Stimulated activated CD4-positive, alpha-beta T cell treated with anti-CD3 and anti-CD28 coated beads, Interleukin-1b, Interleukin-23, amount 100 ng/mL, for 48 hours (primary cell): ENCODE measurements at places on chromosomes 16 and 17.

GRCh38 chr17:50354776-50355175 lies 8.8 kb downstream of the XYLT2 start:
- no peak for DNase-seq

GRCh38 chr17:6700948-6701307 lies 12.2 kb downstream of the SLC13A5 start:
- no peak for DNase-seq

GRCh38 chr17:9684955-9685621 lies 39.8 kb downstream of the USP43 start:
- DNase-seq: no peak

DNA sequence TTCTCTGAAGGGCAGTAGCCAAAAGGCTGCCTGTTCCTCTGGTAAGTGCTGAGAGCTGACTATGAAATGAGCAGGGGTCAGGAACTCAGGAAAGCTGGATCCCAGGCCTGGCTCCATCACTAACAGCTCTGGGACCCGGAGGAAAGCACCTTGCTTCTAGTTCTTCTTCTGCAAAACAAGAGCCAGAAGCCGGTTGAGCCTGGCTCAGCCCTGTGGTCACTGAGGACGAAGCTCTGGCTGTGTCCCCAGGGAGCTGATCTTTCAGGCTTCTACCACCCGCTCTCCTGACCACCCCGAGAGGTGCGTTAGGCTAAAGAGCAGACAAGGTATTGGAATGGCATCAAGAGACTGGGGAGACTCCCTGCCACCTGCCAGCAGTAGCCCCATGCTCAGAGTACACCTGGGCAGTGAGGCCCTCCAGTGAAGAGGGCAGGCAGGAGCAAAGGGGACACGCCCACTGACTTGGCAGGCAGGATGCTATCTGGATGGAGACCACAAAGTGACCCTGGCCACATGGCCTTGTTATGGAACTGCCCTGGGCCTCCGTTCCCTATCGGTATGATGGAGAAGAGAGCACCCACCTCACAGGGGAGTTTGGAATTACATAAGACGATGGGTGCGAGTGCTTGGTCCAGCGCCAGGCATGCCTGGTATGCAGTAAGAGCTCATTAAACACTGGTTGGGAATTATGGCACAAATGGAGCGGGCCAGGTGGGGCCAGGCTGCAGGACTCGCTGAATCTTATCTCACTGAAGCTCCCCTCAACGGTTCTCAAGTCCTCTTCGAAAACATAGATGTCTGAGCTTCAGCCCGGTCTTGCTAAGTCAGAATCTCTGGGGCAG lies 61.4 kb downstream of the COG7 start:
- DNase-seq: no peak

DNA sequence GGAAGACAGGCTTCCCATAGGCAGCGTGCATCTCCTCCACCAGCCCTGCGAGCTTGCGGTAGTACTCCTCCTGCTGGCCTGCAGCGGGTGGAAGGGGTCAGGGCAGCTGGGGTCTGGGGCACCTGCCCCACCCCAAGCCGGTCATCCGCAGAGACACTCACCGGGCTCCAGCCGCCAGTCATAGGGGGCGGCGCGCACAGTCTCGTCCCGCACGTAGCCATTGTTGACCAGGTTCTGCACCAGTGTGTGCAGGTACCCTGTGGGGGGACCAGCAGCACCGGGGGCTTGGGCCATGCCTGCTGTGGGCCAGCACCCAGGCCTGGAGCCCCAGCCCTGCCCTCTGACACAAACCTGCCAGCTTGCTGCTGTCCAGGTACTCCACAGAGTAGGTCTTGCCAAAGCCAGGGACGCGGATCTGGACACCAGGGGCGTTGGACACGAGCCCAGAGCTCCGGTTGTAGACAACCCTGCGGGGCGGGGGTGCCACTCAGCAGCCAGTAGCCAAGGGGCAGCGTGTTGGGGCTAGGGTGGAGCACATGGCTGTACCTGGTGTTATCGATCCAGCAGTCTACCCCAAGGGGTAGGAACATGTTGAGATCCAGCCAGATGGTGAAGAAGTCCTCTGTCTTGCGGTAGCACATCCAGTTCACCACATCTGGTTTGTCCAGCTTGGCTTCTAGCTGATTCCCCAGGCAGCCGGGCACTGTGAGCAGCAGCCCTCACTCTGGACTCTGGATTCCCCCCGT lies 1.2 kb downstream of the LCAT start:
- no peak for DNase-seq

DNA sequence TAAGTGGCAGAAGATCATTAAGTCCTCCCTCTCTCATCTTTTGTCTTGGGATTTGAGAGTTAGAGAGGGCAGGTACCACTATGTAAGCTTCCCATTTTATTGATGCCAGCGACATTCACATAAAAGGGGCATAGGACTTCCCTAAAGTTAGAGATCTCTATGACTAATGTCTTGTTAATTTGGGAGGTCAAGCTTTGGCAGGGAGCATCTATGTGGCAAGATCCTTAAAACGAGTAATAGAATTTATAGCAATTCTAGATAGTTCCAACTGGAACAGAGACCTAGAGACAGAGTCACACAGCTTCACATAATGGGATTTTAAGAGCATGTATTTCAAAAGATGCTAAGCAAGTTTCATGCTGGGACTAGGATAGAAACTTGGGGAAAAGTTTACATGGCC lies 308.0 kb downstream of the MAP2K6 start:
- DNase-seq: no peak

DNA sequence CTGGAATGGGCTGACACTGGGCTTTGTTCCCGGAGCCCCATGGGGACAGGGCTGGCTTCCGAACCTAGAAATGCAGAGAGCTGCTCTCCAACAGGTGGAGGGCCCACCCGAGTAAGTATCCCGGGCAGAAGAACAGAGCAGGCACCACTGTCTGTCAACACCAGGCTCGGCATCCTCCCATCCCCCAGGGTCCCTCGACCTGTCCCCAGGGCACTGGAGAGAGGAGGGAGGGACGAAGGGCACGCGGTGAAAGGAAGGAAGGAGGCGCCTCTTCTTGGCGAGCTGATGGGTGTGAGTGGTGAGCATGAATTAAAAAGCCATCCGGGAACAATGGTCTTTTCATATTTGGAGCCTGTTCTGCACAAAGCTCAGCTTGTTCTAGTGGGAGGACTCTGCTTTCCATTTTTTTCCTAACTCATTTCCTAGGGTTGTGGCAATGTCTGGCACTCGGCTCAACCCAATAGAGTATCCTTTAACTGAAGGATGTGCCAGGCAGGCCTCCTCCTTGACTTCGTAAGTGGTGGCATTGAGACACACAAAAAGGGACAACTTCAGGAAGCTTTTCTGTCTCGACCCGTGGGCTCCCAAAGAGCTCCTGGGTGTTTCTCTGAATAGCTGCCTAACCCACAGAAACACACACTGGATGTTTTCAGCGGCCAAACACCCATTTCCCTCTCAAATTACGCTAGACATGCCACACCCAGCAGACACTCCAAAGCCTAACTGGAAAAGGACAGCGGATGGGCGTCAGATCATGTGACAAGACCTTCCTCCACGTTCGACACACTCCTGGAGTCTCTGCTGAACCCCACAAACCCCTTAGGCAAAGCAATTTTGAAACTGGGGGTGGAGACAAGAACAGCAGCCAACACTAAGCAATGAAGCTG lies 47.7 kb downstream of the ZFHX3 start:
- DNase-seq: no peak

- no peak for DNase-seq
Observed at GRCh38 chr17:4721203-4722135, 9.8 kb upstream of the MED11 start.

DNA sequence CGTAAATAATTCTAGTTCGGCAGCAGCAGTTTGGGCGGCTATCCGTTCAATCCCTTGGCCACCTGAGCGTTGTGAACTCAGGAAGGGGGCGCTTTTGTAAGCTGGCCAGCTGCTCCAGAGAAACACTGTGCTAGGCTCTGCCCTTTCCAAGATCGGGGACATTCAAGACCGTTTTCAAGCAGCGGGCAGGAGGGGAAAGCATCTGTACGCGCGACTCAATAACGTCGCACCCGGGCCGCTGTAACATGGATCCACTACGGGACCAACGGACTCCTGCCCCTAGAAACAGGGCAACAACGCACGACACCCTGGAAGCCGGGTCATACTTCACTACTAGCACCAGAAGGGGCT lies 463 bp downstream of the TOP2A start:
- DNase-seq: no peak

DNA sequence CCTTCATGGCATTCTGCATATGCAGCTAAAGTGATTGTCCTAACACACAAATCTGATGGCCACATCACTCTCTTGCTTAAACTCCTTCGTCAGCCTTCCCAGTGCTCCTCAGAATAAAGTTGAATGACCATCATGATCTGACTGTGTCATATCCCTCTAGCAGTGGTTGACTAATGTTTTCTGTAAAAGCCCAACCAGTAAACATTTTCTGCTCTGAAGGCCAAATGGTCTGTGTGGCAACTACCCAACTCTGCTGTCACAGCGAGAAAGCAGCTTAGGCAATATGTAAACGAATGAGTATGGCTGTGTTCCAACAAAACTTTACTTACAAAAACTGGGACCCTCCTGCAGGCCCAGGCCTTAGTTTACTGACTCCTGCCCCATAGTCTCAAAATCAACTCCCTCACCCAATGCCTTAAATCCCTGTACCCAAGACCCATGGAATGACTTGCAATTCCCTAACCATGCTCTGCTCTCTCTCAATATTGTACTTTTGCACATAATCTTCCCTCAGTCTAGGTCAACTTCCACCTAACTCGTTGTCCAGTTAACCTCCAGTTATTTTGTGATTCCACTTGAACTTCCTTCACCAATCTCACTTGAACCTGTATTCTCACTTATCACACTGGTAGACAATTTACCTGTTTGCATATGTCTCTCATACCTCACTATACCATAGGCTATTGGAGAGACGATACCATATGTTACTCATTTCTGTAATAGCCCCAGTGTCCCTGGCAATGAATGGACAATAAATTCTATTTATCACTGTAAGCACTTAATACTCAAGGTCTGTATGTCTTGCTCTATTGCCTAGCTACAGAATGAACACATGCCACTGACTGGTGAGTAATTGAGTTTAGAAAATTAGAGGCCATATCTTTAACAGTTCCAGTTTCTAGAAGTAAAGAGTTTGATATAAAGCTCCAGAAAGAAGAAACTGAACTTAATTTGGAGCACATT lies 29.1 kb downstream of the TMEM100 start:
- DNase-seq: no peak
